ENCODE measurements at places on chromosomes 7 and 10.

GRCh38 chr7:68440866-68441265, 1157.4 kb upstream of the AUTS2 start:
- no peak for DNase-seq

GRCh38 chr7:73831834-73832651, 1.2 kb downstream of the CLDN4 start:
- no peak for DNase-seq

- no peak for DNase-seq
These were observed 133.7 kb downstream of the PIP4K2A start for GRCh38 chr10:22580711-22581110.

- no peak for DNase-seq
These were observed 49.3 kb downstream of the TPK1 start for GRCh38 chr7:144786522-144786921.

DNA sequence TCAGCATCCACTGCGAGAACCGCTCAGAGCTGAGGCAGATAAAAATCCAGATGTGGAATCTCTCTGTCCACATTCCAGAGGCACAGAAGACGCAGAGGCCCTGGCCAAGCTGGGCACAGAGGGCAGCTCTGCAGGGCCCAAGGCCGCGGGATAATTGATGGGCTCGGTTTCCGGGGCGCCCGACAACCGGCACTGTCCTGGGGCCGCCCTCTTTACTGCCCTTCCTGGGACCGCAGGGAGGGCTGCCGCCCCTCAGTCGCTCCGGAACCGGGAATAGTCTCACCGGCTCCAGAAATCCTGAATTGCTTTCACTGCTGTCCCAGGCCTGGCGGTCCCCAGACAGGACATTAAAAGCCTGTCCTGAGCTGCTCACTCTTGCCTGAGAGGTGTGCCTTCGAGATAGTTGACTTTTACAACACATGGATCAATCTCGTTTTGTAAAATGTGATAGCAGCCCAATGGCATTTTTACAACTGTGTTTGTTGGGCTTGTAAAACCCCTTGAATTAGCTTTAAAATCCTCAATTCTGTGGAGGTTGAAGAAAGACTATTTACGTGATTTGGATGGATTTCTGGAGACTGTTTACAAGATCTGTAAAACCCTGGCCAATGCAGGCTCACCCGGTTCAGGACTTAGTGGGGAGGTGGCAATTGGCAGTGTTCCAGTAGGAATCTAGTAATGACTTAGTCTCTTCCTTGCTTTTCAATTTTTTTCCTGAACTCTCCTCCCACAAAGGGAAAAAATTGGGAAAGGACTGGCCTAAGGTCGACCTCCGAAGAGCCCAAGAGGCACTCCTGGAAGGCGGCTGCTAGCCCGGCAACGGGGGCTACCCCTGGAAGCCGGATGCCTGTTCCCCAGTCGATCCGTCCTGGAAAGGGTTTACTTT, 1.4 kb upstream of the HOXA6 start:
- peak; percentile 66 for DNase-seq

DNA sequence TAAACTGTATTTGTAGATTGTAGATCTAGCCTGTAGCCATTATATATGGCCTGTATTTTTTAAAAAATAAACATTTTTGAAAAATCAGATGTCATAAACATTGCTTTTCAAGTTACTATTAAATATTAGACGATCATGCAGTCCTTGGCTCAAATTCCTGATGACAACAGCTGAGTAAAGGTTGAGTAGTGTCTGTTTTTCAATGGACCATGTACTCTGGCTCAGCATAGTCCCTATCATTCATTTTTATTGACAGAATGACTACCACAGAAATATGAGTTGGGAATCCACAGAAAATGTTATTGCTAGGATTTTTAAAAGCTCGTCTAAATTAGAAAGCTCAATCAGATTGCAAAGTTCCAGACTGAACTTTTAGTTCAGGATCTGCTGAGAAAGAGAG, 145.4 kb downstream of the SORCS1 start:
- DNase-seq: no peak

GRCh38 chr7:47611045-47611511, 29.2 kb upstream of the TNS3 start:
- DNase-seq: no peak

DNA sequence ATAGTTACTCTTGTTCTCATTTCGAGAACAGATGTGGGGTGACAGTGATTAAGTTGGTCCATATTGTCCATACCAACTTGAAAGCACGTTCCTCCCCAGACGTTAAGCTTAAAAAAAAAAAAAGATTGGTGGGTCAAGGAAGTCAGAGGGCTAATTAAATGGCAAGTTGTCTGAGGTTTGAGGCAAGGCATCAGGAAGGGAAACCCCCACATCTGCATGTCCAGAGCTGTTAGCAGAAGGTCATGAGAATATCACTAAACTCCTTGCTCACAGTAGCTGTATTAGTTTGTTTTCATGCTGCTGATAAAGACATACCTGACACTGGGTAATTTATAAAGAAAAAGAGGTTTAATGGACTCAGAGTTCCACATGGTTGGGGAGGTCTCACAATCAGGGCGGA, 415.6 kb upstream of the FZD8 start:
- DNase-seq: no peak

- no peak for DNase-seq
These were observed 131.2 kb downstream of the HDAC9 start for GRCh38 chr7:18626717-18627116.

DNA sequence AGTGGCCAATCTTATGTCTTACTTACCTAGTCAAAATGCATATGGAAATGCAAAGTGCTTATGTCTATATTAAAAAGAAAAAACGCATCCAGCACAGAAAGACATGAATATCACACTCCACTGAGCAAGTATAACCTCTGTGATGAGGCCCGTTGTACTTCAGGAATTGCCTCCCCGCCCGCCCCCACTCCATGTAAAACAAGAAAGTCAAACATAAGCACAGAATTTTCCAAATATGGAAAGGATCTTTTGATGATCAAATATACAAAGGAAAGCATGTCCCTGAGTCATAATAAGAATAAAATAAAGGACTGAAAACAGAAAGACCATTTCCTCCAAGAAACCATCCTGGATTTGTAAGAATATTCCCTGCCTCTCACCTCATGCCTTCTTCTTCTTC, 229.1 kb downstream of the BAMBI start:
- no peak for DNase-seq

DNA sequence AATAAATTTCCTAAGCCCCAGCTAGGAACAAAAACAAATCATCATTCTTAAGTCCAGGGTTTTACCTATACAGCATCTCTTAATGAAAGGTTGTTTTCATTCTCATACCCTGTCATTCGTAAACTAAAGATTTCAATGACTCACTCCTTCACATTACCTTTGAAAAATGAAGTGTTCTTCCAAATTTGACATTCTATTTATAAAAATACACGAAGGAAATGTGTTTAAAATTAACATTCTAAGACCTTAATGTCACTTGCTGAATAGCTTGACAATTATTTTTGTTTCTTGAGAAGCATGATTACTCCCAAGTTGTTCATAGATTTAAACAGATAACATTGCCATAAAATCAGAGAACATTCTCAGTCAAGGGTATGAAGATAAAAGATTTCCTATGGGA, 1188.3 kb upstream of the SORCS1 start:
- no peak for DNase-seq

DNA sequence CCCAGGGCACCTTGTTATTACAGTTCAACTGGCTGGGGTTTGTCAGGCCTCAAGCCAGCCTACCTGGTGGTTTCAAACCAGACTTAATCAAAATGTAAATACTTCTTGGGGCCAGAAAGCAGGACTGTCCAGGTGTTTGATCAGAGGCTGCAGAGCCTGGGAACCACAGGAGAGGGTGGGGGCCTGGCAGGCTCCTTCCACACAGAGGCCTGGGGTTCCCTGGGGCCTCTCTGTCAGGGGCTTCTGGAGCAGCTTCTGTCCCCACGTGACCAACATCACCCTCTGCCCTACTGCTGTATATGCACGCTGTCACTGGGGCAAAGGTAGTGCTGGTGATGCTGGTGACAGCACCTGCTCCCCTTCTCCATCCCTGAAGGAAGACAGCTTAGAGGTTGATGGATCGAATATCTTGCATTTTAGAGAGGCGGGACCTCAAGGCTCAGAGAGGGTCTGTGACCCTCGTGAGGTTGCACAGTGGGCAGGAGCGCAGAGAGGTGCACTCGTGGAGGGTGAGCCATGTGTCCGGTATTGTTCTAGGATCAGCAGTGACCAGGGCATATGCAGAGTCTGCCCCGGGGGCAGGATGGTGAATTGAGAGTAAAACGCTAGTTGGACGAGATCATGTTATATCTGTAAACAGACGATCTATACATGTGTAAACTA, 95.4 kb downstream of the GRK5 start:
- DNase-seq: no peak

DNA sequence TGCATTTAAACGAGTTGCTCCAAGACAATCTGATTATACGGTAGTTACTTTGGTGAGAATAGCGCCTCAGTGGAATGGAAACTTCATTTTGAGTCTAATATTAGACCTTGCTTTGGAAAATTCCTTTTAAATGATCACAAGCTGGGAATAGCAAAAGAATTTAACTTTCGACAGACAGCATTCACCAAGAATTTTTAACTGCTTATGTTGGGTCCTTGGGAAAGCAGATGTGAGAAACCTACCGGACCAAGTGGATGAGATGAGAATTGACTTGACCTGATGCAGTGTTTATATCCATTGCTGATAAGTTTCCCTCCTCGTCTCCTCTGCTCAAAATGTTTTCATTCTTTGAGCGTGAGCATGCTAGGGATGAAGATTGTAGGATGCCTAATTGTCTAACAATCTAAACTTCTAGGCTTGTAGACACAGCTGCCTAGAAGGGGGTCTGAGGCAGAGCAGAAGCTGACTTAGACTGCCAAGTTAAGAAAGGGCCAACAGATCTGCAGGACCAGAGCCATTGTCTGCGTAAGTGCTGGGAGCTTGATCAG, 126.9 kb downstream of the CNNM2 start:
- no peak for DNase-seq

GRCh38 chr7:82740246-82740848, 296.8 kb upstream of the CACNA2D1 start:
- no peak for DNase-seq

- no peak for DNase-seq
These were observed 11.6 kb downstream of the CFAP43 start for GRCh38 chr10:104220522-104220921.

DNA sequence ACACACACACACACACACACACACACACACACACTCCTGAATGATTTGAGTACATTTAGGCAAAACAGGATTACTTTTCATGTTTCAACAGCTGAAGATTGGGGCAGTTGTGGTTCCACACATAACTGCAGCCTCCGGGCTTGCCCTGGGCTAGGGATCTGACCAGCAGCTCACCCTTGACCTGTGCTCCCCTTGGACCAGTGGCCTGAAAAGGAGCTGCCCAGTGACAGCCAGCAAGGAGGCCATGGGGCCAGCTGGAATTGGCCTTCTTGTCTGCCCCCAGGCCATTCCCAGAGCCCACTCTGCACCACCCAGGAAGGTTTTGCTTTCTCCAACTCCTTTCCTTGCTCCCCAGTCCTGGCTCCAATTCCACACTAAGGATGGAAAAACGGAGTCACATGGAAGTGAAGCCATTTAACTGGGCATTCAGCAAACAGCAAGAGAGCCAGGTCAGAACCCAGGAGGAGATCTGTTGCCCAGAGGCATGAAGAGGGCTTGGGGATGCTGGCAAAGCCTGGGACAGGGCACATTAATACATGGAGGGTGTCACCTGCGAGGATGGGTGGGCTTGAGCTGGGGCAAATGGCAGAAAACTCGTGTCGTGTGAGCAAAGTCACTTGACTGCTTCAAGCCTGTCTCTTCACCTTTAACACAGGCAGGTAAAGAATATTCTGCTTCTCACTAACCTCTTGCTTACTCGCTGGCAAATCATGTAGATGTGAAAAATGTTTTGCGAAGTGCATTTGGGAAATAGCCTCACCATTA, 61.5 kb upstream of the GDF10 start:
- DNase-seq: peak; percentile 37

DNA sequence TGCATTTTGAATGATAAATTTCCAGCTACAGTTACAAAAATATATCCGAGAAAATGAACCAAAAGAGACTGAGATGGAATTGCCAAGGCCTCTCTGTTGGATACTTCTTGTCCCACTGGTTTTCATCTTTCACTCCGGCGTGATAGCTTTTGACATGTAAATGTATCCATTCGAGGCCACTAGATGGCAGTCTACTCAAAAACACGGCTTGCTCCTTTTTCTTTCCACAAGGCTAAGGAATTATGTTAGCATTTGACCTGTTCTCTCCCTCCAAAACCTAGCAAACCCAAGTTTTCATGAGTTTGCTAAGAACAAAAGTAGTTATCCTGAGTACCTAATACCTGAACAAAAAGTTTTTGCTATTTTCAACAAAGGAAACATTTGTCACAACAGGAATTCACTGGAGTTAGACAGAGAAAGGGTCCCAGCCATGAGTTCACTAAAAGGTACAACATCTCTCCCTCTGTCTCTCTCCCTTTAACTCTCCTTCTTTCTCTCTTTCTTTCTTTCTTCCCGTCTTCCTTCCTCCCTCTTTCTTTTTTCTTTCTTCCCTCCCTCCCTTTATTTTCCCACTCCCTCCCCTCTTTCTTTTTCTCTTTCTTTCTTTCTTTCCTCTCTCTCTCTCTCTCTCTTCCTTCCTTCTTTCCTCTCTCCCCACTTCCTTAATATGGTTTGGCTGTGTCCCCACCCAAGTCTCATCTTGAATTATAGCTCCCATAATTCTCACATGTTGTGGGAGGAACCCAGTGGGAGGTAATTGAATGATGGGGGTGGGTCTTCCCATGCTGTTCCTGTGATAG, 207.9 kb upstream of the MYO3A start:
- no peak for DNase-seq

DNA sequence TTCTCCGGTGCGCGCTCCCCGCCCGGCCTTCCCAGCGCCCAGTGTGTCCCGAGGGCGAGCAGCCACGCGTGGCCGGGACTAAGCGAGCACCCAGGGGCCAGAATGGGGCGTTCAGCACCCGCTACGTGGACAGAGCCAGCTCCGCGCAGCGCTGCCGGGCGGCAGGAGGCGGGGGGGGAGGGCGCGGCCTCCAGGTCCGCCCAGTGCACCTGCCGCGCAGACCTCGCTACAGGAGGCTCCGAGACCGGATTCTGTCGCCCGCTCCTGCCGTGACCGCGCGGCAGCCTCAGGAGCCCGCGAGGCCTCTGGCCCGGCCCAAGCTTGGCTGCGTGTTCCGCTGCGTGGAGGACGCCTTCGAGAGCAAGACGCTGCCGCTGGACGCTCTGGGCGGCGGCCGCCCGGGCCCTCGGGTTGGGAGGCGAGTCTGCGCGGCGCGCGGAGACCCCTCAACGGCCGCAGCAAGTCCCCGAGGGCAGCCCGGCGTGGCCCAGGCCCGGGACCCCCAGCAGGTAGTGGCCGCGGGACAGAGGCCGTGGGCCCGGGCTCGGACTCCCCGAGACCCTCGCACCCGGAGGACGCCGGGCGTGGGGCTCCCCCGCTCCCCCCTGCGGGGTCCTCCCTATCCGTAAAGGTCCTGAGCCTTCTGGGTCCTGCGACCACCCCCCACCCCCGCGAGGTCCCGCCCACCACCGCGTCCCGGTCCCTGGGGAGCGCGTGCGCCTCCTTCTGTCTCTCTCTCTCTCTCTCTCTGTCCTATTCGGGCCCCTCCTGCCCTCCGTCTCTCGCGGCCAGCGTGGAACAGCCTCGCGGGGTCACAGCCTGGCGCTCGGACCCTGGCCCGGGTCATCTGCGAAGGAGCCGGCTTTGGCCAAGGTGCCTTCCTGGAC, 904 bp upstream of the DPYSL4 start:
- DNase-seq: no peak
